DMS79 (cell line): ENCODE measurements at places on chromosomes 1 and 21.

DNA sequence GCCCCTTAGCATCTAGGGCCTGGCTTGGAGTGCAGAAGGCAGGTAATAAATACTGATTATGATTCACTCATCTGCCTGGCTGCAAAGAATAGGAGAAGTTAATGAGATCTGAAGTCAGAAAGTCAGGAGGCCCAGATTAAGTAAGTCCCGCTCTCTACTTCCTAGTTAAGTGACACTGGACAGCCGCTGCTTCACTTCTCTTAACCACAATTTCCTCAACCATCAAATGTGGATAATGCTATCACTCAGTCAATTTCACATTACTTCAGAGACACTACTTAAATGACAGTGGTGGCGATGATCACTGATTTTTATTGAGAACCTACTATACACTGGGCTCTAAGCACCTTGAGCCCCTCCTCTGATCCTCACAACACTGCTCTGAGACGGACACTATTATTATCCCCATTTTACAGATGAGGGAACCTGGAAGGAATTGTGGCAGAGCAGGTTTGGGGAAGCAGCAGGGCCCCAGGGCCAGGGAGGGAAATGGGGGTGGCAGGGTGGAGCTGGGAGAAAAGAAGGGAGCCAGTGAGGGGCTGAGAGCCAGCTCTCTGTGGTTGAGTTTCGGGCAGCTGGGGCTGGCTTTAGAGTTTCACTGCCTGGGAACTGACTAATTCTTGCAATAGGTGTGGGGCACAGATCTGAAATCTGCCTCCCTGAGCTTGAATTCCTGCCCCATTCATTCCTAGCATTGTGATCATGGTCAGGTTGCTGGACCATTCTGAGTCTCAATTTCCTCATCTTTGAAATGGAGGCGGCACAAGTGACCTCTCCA is 2.4 kb upstream of the E2F2 start:
- no peak for DNase-seq

DNA sequence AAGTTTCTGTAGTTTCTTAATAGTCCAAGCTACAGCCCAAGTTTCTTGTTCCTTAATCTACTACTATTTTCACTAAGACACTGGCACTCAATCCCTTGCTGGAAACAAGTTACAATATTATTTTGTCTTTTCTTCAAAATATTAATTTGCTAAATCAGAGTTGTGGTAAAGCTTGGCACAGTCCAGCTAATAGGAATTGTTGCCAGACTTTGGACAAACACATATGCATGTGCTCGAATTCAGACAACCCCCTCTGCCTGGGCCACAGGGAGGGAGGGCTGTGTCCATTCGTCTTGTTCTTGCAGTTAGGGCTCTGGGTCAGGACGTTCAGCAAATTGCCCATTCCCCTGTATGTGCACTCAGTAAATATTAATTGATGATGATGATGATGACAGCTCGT is 103.6 kb downstream of the CNIH3 start:
- no peak for DNase-seq

DNA sequence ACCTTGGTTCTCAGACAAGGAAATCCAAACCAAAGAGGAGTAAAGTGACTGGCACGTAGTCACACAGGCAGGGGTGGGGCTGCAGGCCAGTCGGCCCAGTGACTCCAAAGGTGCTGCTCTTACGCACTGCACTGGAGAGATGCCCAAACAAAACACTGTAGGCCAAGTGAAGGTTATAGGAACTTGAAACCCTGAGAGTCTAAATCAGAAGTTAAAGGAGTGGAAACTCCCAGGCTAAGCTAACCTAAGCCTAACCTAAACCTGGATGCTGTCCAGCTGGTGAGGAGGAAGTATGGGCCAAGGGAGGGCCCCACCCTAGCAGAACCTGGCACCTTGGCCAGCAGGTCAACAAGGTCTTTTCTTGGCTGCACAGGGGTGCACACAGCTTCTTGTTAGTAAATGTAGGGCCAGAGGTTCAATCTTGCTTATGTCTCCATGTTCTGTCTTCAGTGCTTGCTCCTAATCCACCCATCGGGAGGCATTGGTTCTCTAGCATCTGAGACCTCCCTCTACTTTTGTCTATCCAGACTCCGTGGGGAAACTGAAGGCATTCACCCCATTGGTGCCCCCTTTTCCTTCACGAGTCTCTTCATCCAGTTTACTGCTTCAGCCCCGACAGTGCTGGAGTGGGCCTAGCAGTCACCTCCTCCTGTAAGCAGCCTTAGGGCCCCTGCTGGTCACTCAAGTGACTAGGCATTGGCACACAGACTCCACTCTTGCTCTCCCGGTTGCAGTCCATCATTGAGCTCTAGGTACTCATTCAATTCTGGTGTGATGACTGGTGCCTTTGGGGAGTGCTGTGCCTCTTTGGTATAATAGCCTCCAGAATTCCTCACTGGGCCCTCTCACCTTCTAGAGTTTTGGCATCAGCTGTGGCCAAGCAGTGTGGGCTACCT is 12.9 kb upstream of the TMEM125 start:
- DNase-seq = no peak

- DNase-seq = no peak
Measured at GRCh38 chr1:49252917-49253316, 476.2 kb upstream of the BEND5 start.

GRCh38 chr1:203765029-203765837 is at the start of gene LAX1:
LAX1 (plus strand) TSS chr1:203765183; CDS start chr1:203765566, 383 bp downstream.
- DNase-seq = no peak

DNA sequence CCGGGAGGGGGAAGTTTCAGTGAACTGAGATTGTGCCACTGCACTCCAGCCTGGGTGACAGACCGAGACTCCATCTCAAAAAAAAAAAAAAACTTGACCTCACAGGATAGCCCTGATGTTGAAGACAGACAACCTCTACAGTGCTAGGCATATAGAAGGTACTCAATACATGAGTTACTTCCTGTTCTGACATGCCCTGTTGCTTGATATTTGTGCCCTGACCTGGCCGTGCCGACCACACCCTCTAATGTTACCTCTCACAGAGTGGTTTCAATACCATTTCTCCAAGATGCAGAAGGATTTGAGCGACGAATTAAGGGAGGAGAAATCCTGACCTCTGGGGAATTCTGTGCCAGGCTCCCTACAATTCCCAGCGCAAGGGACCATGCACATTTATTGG is 5.2 kb downstream of the PTAFR start:
- DNase-seq = no peak

- DNase-seq = no peak
Measured at GRCh38 chr1:67530071-67530470, 99.9 kb upstream of the SERBP1 start.

- DNase-seq = no peak
Measured at GRCh38 chr1:169933984-169934725, 40.5 kb upstream of the SCYL3 start.

DNA sequence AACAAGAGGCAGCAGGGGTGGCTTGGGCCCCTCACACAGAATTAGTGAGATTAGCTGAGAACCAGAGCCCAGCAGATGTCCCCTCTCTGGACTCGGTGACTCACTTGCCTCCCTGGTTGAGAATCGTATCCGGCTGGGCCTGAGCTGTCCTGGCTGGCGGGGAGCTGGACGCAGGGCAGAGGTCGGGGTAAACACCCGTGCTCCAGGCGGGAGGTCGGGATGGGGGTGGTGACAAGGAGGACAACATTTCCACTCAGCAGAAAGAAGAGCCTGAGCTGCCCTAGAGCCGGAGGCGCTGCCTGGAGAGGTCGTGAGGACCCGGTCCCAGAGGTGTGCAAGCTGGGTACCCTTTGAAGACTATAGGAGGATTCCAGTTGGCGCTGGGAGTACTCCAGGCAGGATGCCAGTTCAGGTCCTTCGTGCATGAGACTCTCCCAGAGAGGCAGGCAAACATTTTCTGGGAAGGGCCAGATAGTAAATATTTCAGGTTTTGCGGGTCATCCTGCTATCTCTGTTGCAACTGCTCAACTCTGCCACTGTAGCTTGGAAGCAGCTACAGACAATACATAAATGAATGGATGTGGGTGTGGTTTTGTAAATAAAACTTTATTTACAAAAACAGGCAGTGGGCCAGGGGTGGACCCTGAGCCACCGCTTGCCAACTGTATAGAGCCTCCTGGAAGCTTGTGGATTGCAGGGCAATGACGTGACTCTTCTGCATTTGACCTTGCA is 116.8 kb upstream of the WNT4 start:
- peak; percentile 17 for DNase-seq

GRCh38 chr1:17967623-17968255 is 139.9 kb upstream of the IGSF21 start:
- no peak for DNase-seq

DNA sequence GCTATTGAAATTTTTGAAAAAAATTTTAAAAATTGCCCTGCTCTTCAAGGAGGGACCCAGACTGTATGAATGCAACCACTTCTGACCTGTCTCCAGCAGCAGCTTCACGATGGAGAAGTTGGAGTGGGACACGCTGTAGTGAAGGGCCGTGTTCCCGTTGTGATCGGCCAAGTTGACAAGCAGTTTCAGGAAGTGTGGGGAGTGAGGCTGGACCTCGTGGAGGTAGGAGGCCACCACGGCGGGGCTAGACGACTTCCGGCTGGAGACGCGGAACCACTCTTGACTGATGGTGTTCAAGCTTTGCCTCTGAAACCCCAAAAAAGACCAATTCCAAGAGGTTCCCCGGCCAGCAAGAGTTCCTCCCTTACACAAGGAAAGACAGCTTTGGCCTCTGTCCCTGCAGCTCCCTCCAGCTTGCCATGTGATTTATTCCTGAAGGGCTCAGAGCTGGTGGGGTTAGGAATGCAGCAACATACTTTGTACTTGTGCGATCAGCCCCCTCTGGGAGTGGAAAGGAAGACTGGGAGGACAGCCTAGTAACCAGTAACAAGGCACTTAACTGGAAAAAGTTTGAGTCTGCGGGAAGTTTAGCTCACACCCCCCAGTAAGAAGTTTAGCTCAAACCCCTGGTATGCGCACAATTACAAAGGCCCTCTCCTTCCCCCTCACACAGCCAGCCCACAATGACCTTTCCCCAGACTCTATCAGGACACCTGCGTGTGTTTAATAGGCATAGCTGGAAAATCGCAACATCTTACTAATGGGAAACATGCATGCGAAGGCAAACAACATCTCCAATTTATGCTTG is 56.0 kb downstream of the KANK4 start:
- no peak for DNase-seq

DNA sequence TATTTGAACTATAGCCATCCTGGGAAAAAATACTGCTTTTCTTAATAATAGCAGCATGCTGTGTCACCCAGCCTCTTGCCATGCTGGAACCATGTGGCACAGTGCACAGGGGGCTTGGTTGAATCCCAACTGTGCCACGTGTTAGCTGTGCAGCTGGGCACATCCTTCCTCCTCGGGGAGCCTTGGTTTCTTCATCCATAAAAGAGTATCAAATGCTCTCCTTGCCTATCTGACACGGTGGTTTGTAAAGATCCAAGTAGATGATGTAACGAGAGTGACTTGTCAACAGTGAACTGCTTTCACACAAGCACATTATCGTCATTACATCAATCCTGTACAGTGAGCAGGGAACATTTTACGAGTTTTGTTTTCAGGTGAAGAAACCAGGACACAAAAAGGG is 24.4 kb downstream of the VASH2 start:
- no peak for DNase-seq

DNA sequence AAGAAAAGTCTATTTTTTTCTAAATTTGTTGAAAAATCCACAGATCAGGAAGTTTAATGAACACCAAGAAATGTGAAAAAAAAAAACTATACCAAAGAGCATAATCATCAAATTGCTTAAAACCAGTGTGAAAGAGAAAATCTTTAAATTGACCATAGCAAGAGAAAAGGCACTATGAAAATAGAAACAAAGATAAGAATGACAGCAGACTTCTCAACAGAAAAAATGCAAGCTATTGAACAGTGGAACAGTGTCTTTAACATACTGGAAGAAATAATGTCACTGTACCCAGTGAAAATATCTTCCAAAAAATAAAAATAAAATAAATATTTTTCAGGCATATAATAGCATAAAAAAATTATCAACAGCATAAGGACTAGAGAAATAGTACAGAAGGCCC is 243.0 kb upstream of the GJB5 start:
- no peak for DNase-seq

- DNase-seq = no peak
Measured at GRCh38 chr1:43238991-43239469, 30.8 kb upstream of the TMEM125 start.

GRCh38 chr1:241090798-241091197 is 266.2 kb downstream of the RGS7 start:
- no peak for DNase-seq

- DNase-seq = no peak
Measured at GRCh38 chr21:43865540-43866259, 677 bp downstream of the AGPAT3 start.

DNA sequence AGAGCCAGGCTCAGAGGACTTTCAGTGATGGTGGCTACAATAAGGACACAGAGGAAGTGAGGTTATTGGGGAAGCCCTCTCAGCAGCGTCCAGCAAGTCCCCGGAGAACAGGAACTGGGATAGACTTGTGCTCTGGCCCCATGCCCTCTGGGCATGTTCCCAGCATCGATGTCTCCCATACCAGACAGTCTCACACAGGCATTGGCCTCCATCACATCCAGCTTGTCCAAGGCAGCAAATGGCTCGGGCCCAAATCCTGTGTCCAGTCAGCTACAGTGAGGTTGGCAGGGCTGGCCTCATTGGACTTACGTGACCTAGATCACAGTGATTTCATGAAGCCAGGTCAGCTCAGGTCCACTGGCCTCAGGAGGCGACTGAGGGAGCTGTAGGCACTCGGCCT is 19.6 kb upstream of the TMEM54 start:
- DNase-seq = no peak

- no peak for DNase-seq
Measured at GRCh38 chr1:219945795-219946194, 17.4 kb upstream of the SLC30A10 start.

DNA sequence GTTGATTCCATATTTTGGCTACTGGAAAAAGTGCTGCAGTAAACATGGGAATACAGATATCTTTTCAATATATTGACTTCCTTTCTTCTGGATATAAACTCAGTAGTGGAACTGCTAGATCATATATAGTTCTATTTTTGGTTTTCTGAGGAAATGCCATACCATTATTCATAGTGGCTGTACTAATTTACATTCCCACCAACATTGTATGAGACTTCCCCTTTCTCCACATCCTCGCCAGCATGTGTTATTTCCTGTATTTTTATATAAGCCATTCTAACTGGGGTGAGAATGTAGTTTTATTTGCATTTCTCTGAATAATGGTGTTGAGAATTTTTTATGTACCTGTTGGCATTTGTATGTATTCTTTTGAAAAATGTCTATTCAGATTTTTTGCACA is 385.2 kb downstream of the NUF2 start:
- DNase-seq = no peak

DNA sequence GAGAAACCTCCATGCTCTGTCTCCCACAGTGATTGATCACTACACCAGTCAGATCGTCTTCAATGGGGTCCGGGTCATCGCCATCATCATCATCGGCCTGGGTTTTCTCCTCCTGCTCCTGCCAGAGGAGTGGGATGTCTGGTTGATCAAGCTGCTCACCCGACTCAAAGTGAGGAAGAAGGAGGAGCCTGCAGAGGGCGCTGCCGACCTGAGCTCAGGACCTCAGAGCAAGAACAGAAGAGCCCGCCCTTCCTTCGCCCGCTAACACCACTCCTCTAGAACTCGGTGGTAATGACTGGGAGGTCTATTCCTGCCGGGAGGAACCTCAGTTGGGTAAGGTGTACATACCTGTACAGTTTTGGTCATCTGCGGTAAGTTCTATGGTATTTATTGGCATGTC is 50.3 kb upstream of the COA6 start:
- DNase-seq = no peak

- DNase-seq = no peak
Measured at GRCh38 chr1:192038567-192038966, 119.7 kb upstream of the RGS18 start.
